Activated CD4-positive, alpha-beta memory T cell treated with anti-CD3 and anti-CD28 coated beads, Interleukin-2, amount 10 ng/mL, durations not matched to agents 7 days and 5 days (primary cell): ENCODE measurements at places on chromosomes 6 and 20. TPM values are rescaled to one million over a fixed set of nuclear protein-coding genes. Genes with fewer than 3 reads are reported as not detected.

- H3K4me1 ChIP-seq, result peaks cover 80% of the 10 kb centered on the region
- peak overlapping the region; percentile 91 for H3K27ac ChIP-seq
- DNase-seq, result peak; percentile 72
- H3K4me3 ChIP-seq, result peak overlapping the region; percentile 56
Observed at GRCh38 chr6:136753624-136754023, 38.7 kb downstream of the MAP3K5 start.

HLA-DPB1 gene
- total RNA-seq, result 89.8 TPM

DNA sequence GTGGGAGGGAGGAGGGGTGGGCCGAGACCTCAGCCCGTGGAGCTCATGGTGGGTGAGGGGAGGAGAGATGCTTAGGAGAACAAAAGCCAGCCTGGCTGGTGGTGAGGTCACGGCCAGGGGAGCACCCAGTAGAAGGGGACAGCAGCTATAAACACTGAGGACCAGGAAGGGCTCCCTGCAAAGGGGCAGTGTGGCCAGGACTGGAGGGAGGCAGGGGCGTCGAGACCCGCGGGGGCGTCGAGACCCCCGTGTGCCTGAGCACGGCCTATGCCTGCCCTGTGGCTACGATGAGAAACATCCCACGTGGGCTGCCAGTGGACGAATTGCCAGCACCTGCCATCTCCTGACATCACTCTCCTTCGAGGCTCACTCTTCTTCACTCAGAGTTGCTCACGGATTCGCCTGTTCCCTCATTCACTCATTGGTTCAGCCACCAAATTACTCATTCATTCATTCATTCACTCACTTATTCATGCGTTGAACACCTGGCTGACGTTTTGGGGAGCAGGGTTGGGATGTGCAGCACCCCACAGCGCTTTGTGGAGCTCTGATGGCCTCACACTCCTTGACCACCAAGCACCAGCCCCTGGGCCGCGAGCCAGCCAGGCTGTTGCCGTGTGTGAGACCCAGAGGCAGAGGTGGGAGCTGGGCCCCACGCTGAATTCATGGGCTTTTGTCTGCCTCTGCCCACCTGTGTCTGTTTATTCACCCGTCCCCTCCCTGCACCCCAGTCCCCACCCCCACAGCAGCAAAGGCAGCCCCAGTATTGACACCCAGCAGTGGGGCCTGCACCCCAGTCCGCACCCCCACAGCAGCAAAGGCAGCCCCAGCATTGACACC, 61.2 kb upstream of the BHLHE23 start:
- DNase-seq, result no peak
- no peak overlapping the region for H3K4me3 ChIP-seq
- no peak overlapping the region for H3K27ac ChIP-seq
- no peaks in the 10 kb centered on the region for H3K36me3 ChIP-seq
- H3K27me3 ChIP-seq, result peaks cover 16% of the 10 kb centered on the region
- H3K4me1 ChIP-seq, result peaks cover 1% of the 10 kb centered on the region

DNA sequence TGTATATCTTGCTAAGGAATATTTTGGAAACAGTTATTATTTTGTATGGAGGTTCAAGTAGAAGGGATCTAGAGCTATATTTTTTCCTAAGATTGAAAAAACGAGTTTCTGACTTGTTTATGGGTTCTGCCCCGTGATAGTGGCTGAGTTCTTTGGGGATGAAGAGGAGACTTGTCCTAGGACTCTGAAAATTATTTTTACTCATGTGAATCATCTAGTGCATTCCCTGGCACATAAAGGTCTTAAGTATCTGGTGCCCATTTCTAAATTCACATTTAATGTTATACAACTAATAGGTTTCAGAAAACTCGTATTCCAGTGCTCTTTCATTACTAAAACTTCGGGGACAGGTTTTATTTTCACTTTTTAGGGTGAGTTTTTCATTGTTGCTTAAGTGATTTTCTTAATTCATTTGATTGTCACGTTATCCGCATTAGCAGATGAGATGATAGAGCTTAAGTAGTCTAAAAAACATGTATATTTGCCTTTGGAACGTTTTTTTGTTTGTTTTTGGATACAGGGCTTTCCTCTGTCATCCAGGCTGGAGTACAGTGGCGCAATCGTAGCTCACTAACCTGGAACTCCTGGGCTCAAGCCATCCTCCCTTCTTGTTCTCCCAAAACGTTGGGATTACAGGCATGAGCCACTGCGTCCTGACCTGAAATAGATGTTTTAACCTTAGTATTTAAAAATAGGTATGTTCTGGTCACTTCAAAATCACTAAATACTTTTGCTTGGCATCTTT, 2.1 kb downstream of the NFYA start:
- DNase-seq, result no peak
- peak overlapping the region; percentile 88 for H3K27ac ChIP-seq
- peak overlapping the region; percentile 81 for H3K4me3 ChIP-seq
- H3K27me3 ChIP-seq, result no peaks in the 10 kb centered on the region
- peaks cover 61% of the 10 kb centered on the region for H3K4me1 ChIP-seq
- H3K36me3 ChIP-seq, result peaks cover 39% of the 10 kb centered on the region

DNA sequence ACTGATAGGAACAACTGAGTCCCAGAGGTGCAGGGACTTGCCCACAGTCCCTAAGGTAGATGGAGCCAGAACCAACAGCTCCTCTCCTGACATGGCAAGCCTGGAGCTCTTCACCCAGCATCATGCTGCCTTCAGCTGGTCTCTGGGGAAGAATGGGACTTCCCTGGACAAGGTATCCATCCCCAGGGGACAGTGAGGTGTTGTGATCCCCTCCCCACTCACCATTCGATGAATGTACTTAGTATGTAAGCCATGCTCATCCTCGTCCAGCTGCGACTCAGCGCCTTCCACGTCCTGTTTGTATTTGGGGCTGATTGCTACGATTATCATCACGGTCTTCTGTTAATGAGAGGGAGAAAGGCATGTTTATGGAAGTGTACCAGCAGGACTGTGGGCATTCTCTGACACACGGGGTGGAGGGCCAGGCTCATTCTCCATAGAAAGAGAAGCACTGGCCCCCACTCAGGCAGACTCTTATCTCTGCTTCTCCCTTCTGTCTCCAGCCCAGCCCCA, 39.4 kb downstream of the TRAF3IP2 start:
- no peak for DNase-seq
- peaks cover 51% of the 10 kb centered on the region for H3K4me1 ChIP-seq
- H3K36me3 ChIP-seq, result peaks cover 74% of the 10 kb centered on the region
- no peak overlapping the region for H3K4me3 ChIP-seq
- no peaks in the 10 kb centered on the region for H3K27me3 ChIP-seq

DNA sequence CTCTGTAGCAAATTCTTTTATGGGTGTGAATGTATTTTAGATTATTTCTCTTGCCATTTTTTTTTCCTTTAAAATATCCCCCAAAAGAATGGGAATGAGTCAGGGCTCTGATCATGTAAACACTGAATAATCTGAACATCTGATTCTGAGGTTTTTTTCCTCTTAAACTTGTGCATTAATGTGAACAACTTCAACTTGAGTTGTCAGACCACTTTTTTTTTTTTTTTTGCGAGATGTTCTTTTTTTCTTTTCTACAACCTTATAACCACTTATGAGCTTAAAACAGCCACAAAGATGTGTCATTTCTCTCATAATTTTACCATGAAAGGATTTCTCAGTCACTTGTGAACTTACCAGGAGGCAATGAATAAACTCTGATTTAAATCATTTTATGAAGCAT, 85.3 kb downstream of the TBC1D7 start:
- H3K36me3 ChIP-seq, result no peaks in the 10 kb centered on the region
- peaks cover 15% of the 10 kb centered on the region for H3K27me3 ChIP-seq
- H3K27ac ChIP-seq, result no peak overlapping the region
- DNase-seq, result no peak
- H3K4me1 ChIP-seq, result no peaks in the 10 kb centered on the region

- no peak for DNase-seq
- no peaks in the 10 kb centered on the region for H3K27me3 ChIP-seq
- no peaks in the 10 kb centered on the region for H3K36me3 ChIP-seq
- H3K27ac ChIP-seq, result no peak overlapping the region
- H3K4me3 ChIP-seq, result no peak overlapping the region
- no peaks in the 10 kb centered on the region for H3K4me1 ChIP-seq
Observed at GRCh38 chr6:88380618-88381288, 214.6 kb upstream of the CNR1 start.

DNA sequence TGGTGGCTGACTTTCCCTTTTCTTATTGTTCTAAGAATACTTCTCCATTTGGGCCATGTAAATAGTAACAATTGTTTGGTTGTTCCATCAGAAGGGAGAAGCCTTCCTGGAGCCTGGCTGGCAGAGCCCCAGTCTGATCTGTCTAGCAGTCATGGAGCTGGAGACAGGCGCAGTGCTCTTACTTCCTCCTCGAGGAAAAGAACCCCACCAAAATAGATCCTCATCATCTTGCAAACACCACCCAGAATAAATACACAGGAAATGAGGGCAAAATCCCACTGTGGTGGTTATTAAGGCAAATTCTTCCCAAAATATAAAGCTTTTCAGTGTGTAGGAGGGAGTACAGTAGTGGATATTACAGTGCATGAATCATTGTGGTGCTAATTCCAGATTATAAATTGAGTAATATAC, 195.1 kb upstream of the SGK1 start:
- DNase-seq, result no peak
- H3K27ac ChIP-seq, result no peak overlapping the region
- no peaks in the 10 kb centered on the region for H3K4me1 ChIP-seq

DNA sequence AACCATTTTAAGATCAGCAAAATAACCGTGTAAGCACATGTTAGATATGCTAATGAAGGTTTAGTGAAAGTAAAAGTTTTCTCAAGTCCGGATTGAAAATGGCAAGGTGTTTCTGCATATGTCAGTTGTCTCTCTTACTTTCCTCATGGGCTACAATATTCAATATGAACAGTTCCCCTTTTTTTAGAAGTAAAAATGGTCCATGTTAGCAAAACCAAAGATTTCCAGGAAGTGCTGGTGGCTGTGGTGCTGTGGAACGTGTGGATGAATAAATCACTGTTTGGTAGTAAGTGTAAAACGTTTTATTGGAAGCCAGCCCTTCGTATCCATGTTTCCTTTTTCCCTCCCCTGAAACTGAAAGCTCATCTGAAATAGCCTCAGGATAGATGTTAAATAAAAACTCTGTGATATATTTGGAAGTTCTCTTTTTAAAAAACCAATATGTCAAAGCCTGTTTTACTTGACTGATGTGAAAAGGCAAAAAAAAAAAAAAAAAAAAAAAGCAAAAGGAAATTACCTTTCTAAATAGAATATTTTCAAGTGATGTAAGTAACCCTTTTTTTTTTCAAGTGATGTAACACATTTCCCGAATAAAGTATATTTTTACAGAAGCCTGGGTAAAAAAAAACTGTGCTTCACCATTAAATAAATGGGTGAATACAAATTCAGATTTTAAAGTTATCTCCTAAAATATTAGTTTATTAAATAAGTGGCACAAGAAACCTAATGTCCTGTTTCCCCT, 41.9 kb downstream of the PLEKHG1 start:
- no peak for DNase-seq
- H3K27me3 ChIP-seq, result peaks cover 6% of the 10 kb centered on the region
- peaks cover 6% of the 10 kb centered on the region for H3K4me1 ChIP-seq

- DNase-seq, result no peak
- no peak overlapping the region for H3K4me3 ChIP-seq
- H3K36me3 ChIP-seq, result no peaks in the 10 kb centered on the region
- H3K27ac ChIP-seq, result no peak overlapping the region
Observed at GRCh38 chr6:90790058-90790457, 203.2 kb upstream of the MAP3K7 start.

DNA sequence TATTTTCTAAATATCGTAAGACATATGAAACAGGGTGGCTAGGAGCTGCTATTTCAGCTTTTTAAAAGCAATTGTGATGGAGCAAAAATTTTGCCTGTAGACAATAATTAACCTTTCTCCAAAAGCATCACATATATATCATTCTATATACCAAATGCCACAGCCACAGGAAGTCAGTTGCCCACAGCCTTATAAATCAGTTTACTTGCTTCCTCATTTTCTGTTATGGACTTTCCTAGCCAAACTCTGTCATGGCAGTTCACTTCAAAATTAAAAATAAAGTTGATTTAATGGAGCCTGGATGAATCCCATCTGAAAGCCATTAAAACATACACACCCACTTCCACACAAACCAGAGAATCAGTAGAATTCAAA, 93.4 kb upstream of the NHSL1 start:
- H3K27me3 ChIP-seq, result peaks cover 2% of the 10 kb centered on the region
- H3K36me3 ChIP-seq, result no peaks in the 10 kb centered on the region
- DNase-seq, result no peak
- H3K27ac ChIP-seq, result peak overlapping the region; percentile 55
- H3K4me1 ChIP-seq, result peaks cover 37% of the 10 kb centered on the region

GRCh38 chr6:71220466-71220865, 68.1 kb upstream of the OGFRL1 start:
- no peak overlapping the region for H3K27ac ChIP-seq
- H3K4me1 ChIP-seq, result no peaks in the 10 kb centered on the region
- H3K27me3 ChIP-seq, result peaks cover 3% of the 10 kb centered on the region
- H3K36me3 ChIP-seq, result no peaks in the 10 kb centered on the region

KCNK17 gene
- not detected for total RNA-seq

DNA sequence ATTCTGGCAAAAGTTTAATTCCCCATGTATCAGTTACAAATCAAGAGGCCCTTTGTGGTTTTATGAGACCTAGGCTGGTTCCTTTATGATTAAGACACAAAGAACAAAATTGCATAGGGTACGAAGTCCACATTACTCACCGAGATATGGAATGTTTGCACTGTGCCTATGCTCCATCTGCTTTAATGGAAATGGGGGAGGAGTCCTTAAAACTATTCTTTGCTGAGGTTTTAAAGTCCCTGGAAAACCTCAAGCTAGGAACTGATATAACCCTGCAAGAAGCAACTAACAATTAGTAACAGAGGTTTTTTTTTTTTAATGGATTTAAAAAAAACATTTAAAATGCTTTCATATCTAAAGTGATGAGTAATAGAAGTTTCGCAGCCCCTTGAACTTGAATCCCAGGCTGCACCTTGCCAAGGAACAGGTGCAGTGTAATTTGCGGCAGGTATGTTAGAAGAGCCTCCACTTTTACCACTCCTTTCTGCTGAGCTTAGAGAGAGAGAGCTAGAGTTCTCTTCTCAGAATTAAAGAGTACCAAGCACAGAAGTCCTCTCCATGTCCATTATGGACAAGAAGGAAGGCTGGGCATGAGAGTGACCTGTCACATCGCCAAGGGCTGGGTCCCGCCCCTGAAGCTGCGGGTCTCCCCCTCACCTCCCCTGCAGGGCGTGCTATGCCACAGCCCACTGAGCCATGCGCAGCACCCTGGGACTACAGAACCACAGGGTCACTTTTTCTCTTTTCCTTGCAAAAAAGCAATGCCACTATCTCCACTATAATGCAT, 2.3 kb downstream of the SERPINB1 start:
- H3K27me3 ChIP-seq, result no peaks in the 10 kb centered on the region
- no peak overlapping the region for H3K27ac ChIP-seq
- no peak for DNase-seq
- H3K4me1 ChIP-seq, result peaks cover 67% of the 10 kb centered on the region
- H3K4me3 ChIP-seq, result peak overlapping the region; percentile 84

GRCh38 chr6:45175272-45175671, 152.9 kb upstream of the RUNX2 start:
- H3K27me3 ChIP-seq, result no peaks in the 10 kb centered on the region
- DNase-seq, result no peak
- peaks cover 13% of the 10 kb centered on the region for H3K4me1 ChIP-seq
- H3K36me3 ChIP-seq, result peaks cover 3% of the 10 kb centered on the region
- no peak overlapping the region for H3K27ac ChIP-seq

RUNX2 gene
- 42.2 TPM for total RNA-seq

BTN1A1 gene
- total RNA-seq, result not detected

CD93 gene
- 5.6 TPM for total RNA-seq
